ENCODE measurements at places on chromosomes 11 and 22. TPM values are rescaled to one million over a fixed set of nuclear protein-coding genes. Genes with fewer than 3 reads are reported as not detected.

- no peak for DNase-seq
These were observed 593.5 kb upstream of the FAT3 start for GRCh38 chr11:91630916-91631673.

DNA sequence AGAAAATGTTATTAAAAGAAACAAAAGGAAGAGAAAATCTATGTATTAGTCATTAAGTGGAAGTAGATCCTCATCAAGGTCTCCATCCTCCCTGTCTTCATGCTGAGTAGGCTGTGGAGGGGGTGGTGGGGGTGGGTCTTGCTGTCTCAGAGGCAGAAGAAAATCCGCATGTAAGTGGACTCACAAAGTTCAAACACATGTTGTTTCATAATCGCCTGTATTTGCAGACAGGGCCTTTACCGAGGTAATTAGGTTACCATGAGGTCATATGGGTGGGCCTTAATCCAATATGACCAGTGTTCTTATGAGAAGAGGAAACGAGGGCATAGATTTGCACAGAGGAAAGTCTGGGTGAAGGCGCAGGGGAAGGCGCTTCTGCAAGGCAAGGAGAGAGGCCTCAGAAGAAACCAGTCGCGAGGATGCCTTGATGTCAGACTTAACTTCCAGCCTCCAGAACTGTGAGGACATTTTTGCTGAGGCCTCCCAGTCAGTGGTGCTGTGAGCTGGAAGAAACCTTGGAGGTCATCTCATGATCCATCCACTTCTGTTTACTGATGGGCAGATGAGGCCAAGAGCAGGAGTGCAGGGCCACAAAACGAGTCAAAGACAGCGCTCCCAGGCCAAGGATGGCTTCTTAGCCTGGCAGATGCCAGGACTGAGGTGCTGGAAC lies 49.3 kb upstream of the THY1 start:
- DNase-seq = no peak

GRCh38 chr11:76215941-76216340 lies 9.6 kb upstream of the WNT11 start:
- no peak for DNase-seq

- DNase-seq = no peak
These were observed 37.4 kb upstream of the NCR3LG1 start for GRCh38 chr11:17314232-17314547.

GRCh38 chr11:7668911-7669310 lies 4.4 kb downstream of the CYB5R2 start:
- no peak for DNase-seq

DNA sequence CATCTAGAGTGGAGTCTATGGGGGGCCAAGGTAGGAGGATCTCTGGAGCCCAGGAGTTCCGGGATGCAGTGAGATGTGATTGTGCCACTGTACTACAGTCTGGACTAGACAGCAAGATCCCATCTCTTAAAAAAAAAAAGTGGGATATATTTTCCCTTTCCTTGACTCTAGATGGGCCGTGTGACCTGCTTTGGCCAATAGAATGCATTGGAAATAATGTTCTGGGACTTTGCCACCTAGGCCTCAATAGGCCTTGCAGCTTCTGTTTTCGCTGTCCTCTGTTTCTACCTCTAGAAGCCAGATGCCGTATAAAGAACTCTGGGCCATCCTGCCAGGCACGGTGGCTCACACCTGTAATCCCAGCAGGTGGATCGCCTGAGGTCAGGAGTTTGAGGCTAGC lies 3.6 kb downstream of the C11orf86 start:
- DNase-seq = no peak

Gene ATXN10
- total RNA-seq = 48.0 TPM

Gene SMTNL1
- total RNA-seq = not detected

Gene LRRC74B
- total RNA-seq = not detected

Gene NXPE1
- not detected for total RNA-seq

Gene SORL1
- 235 TPM for total RNA-seq
